PC-9 (cell line): ENCODE measurements at places on chromosomes 2 and 18. TPM values are rescaled to one million over a fixed set of nuclear protein-coding genes. Genes with fewer than 3 reads are reported as not detected.

The ALPG gene
- 0.76 and 1.2 TPM in 2 replicates for total RNA-seq

The DSG1 gene
- not detected in 2 replicates for total RNA-seq

The C2orf80 gene
- not detected in 2 replicates for total RNA-seq

The KIF5C gene
- 0.07 and 0.23 TPM in 2 replicates for total RNA-seq

The ST8SIA5 gene
- not detected in 2 replicates for total RNA-seq
